ENCODE measurements at places on chromosomes 7 and 10.

DNA sequence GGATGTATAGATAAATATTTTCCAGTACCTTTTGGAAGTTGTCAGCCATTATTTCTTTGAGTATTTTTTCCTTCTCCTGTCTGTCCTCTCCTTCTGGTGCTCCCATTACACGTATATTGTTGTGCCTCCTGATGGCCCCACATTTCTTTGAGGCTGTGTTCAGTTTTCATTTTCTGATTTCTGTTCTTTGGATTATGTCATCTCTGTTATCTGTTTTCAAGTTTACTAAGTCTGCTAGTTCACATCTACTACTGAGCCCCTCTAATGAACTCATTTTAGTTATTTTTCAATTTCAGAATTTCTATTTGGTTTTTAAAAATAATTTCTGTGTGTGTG is 16.3 kb downstream of the RBM33 start:
- no peak for DNase-seq

- DNase-seq = no peak
Measured at GRCh38 chr10:80871083-80871482, 333.4 kb downstream of the SH2D4B start.

- no peak for DNase-seq
Measured at GRCh38 chr10:116421815-116422214, 5.8 kb upstream of the PNLIPRP3 start.

GRCh38 chr10:124138195-124138882 is 44.9 kb upstream of the CHST15 start:
- no peak for DNase-seq

DNA sequence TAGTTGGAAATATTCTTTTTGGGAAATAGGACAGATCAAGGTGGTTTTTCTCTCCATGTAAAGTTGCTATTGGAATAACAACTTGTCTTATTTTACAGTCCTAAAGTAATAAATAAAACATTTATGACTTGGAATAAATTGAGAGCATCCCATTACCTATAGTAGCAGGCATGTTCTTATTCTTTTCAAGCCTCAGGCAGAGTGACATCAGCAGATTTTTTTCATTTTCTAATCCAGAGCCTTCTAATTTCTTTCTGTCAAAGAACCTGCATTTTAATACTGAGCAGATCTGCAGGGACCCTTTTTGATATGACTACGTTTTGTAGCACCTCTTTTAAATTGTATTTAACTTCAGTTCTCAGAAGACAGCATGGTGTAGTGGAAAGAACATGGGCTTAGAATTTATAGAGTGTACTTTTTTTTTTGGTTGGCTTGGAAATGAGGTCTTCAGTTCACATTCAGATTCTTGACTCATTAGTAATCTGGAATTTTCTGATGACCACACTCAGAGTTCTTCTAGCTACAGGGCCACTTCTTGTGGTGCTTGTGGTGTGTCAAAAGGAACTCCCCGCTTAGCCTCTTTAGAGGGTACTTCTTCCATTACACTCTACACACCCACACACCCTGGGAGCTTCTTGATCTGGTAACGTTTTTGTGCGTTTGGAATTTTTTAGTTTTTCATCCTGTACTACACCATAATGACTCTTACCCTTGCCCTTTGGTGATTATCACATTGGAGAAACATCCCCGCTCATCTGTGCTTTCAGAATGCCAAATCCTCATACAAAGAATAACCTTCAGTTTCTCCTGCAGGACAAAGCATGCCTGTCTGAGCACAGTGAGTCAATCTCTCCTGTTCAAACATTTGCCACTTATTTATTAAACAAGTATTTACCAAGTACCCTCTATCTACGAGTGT is 34.6 kb downstream of the AGK start:
- DNase-seq = peak; percentile 16
